ENCODE measurements at places on chromosomes 7 and 10.

DNA sequence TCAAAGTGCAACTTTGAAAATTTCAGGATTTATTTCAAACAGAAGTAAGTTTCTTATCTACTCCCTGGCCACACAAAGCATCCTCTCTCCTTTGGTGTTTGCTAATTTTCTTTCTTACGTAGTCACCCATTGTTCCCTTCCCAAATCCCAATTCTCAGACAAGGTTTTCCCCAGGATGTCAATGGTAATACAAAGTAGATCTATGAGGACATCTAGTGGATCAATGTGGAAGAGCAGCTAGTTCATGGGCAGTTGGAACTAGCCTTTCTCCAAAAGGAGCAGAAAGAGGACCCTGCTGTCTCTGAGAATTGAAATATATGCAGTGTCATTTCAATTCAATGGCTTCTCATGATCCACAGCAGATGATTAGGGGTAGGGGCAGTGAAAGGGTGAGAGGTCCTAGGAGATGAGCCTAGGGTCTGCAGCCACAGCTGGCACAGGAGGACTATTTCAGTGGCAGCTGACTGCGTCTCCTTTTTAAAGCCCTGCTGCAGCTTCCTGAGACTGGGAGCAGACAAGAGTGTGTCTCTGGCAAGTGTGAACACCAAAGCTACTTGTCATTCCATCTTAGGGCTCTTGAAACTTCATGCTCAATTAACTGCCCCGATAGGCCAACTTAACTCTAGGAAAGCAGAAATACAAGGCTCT is 632.6 kb downstream of the KCNMA1 start:
- peak; percentile 76 for DNase-seq

- no peak for DNase-seq
These were observed 209.1 kb upstream of the PODXL start for GRCh38 chr7:131765575-131765974.

- DNase-seq: no peak
These were observed 557 bp downstream of the HOXA11 start for GRCh38 chr7:27184337-27185012.

DNA sequence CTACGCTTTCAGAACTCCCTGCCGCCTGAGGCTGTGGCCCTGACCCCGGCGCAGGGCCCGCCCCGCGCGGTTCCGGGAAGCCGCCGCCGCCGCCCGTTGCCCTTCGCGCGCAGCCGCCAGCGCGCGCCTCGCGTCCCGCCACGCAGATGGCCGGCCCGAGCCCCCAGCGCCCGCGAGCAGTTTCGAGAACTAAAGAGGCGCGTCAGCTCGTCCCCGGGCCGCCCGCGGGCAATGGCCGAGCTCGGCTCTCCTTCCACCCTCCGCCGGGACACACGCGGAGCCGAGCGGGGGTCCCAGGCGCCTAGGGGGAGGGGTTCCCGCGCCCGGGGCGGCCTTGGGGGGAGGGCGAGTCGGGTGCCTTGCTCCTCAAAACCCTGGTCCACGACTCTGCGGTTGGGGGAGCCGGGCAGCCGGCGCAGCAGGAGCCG is 1.8 kb downstream of the HNRNPF start:
- DNase-seq: peak; percentile 61

- DNase-seq: no peak
These were observed 95.1 kb downstream of the MPP7 start for GRCh38 chr10:28207799-28208198.

GRCh38 chr10:6278519-6279120 is 75.9 kb downstream of the PFKFB3 start:
- DNase-seq: no peak

GRCh38 chr10:130689743-130690626 is 553.8 kb downstream of the GLRX3 start:
- no peak for DNase-seq

DNA sequence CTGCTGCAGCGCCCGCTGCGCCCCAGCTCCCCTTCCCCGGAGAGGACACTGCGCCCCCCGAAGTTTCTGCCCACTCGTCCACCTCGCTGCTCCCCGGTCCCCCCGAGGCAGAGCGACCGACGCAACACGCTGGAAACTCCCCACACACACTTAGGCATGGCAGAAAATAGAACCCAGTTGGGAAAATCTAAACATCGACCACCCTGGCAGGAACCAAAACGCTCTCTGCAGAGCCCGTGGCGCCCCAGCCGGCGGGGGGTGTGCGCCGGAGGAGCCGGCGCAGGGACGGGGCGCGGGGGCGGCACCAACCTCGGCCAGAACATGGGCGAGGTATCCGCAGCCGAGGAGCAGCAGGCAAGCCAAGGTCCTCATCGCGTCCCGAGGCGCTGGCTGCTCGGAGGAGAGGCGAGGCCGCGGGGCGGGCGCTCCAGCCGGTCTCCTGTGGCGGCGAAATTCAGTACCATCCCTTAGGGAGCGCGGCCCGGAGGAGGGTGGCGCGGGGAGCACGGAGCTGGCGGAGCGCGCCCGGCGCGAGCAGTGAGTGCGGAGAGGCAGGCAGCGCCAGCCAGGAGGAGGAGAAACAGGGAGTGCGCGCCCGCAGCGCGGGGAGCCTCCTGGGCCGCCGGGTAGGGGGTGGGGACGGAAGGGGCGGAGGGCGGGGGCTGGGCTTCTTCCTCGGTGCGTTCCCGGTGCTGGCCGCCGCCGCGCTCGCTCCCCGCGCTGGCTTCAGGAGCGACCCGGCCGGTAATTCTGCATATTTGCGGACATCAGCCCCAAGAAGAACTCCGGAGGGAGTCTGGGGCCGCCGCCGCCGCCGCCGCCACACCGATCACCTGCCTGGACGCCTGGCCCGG is 789 bp downstream of the PDGFA start:
- DNase-seq: peak; percentile 54

GRCh38 chr7:123594813-123595241 is 6.8 kb upstream of the ASB15 start:
- DNase-seq: no peak

DNA sequence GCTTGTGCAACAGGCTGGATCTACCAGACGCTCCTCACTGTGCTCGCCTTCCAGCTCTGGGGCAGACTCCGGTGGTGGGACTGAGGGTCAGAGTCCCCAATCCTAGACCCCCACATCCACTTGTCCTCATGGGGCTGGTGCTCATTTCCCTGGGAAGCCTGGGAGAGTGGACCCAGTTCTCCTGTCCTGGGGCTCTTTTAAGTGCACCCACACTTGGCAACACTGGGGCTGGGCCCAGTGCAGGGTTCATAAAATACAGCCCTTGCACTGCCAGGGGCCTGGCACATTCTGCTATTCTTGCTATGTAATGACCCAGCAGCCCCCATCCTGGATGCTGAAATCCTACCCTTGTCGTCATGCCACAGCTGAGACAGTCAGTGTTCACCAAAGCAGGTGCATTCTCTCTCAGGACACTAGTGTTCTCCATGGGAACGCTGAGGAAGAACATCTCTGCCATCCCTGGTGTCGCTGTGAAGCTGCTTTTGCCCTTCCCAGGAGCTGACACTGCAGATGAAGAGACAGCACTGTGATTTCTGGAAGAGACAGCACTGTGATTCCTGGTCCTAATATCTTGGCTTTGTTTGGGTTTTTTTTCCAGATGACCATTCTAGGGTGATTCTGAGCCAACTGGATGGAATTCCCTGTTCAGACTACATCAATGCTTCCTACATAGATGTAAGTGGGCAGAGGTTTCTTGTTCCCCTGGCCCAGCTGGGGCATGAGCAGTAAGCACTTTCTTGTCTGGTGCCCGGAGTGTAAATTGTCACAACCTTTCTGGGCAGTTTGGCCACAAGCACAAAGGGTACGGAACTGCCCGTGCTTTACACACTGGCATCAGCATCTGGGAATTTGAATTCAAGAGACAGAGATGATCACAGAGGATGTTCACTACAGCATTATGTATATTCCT is 65.6 kb downstream of the MKI67 start:
- no peak for DNase-seq

GRCh38 chr7:81707196-81707595 is 62.7 kb downstream of the HGF start:
- DNase-seq: no peak

DNA sequence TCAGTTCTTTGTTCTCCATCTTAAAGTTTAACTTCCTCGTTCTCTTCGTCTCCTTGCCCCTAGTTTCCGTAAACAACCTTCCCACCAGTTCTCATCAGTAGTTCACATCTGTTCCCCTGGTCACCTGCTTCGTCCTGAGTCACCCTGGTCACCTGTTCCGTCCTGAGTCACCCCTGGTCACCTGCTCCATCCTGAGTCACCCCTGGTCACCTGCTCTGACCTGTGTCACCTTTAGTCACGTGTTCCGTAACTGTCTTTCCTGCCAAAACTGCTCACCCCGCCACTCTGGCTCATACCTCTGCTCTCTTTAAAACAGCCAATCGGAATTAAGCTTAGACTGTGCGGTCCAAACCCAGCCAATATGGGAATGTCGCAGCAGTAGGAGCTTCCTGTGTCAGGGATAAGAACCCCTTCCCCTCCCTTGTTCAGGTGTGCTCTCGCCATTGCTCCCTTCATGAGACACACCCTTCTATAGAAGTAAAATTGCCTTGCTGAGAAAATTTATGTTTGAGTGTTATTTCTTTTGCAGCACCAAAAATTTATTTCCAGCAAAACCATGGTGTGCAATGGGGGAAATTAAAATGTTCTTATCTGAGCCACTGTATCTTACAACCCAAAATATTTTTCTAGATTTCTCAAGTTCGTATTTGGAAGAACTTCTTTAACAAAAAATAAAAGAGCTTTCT is 112.2 kb downstream of the VIM start:
- DNase-seq: no peak

- DNase-seq: no peak
These were observed 29.5 kb downstream of the LRRC17 start for GRCh38 chr7:102942181-102942866.
